ENCODE measurements at places on chromosomes 2 and 18.

DNA sequence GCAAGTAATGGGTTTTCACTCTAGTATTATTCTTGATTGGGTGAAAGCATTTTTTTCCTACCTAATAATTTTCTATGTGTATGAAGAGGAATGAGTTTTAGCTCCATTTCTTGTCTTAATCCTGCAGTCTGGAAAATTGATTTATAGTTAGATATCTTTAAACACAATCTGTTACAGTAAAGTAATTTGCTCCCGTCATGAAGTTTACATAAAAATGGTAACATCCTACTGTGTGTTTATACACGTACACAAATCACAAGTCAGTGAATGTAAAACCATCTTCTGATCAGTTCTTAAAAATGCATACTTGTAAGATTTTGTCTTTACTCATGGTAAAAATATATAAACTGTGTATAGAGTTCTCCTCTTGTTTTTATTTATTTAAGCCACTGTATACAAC lies 51.1 kb downstream of the MAP2 start:
- no peak for DNase-seq

GRCh38 chr2:209499069-209499468 lies 75.2 kb downstream of the MAP2 start:
- no peak for DNase-seq

DNA sequence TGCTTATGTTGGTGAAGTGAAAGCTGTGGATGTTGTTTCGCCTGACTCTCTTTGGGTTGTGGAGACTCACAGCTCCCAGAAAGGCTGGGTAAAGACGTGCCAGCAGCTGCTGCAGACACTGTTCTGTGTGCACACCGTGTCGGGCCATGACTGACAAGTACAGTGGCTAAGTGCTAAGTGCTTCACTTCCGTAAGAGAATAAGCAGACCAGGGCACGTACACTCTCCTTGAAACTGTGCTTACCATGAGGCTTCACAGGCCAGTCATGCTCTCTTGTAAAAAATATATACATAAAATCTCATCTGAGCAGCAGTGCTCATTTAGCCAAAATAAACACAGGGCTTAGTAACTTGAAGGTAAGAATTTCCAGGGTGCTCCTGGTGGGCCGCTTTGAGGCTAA lies 86.0 kb downstream of the NRP2 start:
- no peak for DNase-seq

DNA sequence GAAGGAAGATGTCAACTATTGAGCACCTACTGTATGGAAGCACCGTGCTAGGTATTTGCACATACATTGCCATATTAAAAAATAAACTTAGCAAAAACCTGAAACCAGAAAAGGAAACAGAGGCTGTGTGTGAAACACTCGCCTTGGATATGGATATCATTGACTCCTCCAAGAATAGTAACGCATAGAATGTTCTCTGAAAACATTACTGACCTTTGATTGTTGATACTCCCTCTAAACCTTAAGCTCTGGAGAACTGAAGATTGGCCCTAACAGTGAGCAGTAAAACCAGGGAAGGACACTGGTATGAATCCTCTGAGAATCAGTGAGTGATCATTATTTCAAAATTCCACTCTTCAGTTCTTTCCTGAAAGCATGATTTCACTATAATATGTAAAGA lies 236.8 kb downstream of the CDH20 start:
- no peak for DNase-seq

GRCh38 chr2:174888146-174888545 lies 117.0 kb downstream of the CHN1 start:
- DNase-seq: no peak

DNA sequence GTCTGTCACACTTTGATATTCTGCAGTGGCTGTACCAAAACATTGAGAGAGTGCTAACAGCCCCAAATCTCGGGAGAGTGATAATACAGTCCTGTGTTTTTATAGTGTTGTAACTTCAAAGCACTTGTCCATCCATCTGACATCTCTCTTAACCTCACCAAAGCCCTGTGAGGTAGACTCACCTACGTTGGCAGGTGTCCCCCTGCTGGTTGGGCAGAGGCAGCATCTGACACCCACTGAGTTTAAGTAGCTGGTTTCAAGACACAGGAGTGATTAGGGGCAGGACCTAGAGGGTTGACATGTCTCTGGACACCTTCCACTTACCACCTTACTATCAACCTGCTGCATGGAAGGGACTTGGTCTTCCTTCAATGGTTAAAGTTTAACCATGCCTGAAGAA lies 22.9 kb downstream of the COLEC12 start:
- DNase-seq: no peak

GRCh38 chr18:62522178-62522503 lies 684 bp upstream of the ZCCHC2 start:
- no peak for DNase-seq

GRCh38 chr2:220556658-220557057 lies 929.2 kb downstream of the SLC4A3 start:
- no peak for DNase-seq

DNA sequence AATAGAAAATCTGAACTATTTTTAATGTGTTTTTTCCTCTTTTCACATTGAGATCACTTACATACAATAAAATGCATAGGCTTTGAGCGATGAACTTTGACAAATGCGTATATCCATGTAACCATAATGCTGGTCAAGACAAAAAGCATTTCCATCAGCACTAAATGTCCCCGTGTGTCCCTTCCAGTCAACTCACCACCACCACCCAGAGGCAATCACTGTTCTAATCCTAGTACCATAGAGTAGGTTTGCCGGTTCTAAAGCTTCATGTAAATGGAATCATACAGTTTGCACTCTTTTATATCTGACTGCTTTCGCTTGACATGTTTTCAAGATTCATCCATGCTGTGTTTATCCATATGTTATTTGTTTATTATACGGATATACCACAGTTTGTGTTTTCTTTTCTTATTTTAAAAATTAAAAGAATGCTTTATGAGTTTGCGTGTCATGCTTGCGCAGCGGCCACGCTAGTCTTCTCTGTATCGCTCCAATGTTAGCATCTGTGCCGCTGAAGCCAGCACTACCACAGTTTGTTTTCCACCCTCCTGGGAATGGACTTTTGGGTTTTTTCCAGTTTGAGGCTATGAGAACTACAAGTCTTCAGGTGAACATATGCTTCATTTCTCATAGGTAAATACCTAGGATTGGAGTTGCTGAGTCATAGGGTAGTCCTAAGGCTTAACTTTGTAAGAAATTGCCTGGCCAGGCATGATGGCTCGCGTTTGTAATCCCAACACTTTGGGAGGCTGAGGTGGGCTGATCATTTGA lies 197.5 kb upstream of the CHAC2 start:
- no peak for DNase-seq

GRCh38 chr2:200131307-200131706 lies 175.2 kb upstream of the SPATS2L start:
- DNase-seq: no peak

- no peak for DNase-seq
These were observed 1194.7 kb upstream of the CRIM1 start for GRCh38 chr2:35160871-35161270.

DNA sequence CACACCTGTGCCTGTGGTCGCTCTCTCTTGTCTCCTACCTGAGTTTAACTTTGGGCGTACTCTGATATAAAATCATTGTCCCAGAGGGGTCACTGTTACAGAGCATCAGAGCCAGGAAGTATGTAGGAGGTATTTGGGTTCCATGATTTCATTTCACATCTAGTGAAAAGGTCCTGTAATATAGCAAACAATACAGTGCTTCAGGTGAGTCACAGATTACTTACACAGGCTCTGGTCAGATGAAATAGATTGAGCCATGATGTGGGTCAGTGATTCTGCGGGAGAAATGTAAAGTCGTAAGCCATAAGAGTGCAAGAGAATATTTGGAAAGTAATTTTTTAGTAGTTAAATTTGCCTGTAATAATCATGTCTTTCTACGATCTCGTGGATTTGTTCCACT lies 70.2 kb downstream of the SOCS6 start:
- DNase-seq: no peak

GRCh38 chr2:196167666-196168065 lies 3.7 kb downstream of the STK17B start:
- no peak for DNase-seq

- no peak for DNase-seq
These were observed 17.2 kb upstream of the HK2 start for GRCh38 chr2:74816540-74817303.

- DNase-seq: no peak
These were observed 111.7 kb upstream of the CSRNP3 start for GRCh38 chr2:165357758-165358157.

DNA sequence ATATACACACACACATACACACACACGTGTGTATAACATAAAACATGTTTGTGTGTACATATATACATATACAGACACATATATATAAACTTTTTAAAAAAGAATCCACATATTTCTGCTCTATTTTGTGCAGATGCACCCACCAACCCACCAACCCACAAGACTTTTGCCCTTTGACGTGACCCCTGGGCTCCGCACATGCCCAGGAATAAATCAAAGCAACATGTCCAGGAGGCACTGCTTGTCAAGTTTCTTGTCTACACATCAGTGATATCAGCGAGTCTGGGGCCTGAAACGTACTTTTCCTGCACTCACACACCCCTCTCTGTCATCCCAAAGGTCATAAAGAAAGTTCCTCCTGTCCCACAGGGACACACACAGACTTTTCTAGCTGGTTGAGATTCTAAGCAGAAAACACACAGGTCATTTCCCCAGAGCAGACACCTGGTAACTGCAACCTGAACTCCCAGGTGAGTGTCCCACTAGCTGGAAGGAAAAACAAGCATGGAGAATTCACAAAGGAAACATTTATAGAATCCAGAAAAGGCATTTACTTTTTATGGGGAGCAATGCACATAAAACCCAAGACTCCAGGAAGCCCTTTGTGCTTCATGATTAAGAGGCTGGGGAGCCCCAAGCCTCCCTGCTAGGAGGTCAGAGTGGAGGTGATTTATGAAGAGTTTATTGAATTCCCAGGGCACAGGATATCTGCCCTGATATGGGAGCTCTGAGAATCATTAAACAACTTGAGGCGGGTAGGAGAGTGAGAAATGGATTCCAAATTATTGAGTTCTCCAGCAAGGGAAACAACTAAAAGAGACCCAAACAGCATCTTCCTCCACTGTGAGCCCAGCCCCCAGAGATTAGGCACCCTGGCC lies 211.6 kb downstream of the MGAT5 start:
- no peak for DNase-seq

DNA sequence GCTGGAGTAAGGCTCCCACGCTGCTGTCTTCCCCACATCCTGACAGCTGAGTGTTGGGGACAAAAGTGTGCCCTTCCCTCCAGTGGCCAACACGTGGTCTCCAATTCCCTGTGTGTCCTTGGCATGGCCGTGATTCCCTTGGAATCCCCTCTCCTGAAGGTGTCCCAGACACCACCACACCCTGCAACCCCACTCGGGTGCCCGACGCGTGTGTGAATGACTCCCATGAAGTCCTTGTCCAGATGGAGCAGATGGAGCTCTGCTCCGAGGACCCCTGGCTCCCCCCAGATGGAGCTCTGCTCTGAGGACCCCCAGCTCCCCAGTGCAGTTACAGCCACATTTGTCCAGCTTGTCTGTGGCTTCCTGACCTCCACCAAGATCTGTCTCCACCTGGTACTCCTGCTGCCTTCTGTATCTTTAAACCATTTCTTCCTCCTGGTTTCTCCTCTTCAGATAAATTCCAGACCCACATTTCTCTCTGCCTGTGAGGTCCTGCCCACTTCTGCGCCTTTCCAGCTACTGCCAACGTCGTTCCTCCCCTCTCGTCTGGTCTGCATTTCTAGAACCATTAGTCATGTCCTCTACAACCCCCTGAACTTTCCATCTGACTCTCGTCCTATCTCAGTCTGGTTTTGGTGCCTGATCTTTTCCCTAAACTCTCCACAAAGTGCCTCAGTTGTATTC lies 86.8 kb upstream of the PXDN start:
- DNase-seq: no peak

DNA sequence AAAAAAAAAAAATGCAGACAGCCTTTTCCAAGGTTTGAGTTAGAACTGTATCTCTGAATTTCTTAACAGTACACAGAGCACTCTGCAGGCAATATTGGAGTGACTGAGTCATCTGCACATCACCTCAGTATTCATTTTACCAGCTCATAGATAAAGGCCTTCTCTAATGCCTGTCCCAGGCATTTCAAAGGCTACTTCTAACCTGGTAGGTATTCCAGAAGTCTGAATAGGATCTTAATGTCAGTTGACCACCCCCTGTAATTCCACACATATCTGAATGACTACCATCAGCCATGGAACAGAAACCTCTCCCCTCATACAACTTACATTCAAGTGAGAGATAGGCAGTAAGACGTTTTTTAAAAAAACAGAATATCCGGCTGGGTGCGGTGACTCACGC lies 9.0 kb downstream of the METTL21A start:
- DNase-seq: no peak

DNA sequence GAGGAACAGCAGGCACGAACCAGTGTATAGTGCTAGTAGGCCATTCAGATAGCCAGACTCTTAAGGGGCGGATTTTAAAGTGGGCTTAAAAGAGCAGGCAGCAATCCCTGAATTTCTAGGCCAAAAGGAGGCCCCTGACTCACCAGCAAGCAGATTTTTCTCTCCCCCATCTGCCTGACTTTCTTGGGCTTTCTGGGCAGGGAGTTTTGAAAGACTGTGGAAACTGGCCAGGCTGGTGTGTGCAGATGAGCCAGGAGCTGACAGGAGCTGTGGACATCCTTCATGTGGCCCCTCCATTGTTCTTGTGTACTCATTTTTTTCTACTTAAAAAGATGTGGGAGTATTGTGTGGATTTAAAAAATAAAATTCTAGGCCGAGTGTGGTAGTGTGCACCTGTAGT lies 59.0 kb downstream of the GLI2 start:
- no peak for DNase-seq

GRCh38 chr2:31979956-31980355 lies 30.9 kb downstream of the MEMO1 start:
- DNase-seq: no peak

- no peak for DNase-seq
These were observed 84.2 kb upstream of the DNER start for GRCh38 chr2:229798446-229799155.

DNA sequence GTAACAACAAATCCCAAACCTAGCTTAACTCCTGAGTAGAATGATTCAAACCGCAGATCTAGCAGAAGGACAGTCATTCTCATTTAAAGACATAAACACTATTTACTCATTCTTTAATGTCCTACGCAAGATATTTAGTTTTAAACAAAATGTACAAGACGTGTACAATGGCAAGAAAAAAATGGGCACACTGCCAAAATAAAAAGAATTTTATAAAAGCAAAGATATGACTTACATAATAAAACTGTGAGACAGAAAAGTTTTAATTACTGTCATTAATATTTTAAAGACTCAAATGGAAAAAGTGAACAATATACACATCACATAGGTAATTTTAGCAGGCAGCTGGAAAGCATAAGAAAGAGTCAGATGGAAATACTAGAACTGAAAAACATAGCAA lies 157.8 kb downstream of the GALNT13 start:
- DNase-seq: no peak

GRCh38 chr2:236001854-236002253 lies 166.3 kb downstream of the GBX2 start:
- DNase-seq: no peak

- DNase-seq: no peak
These were observed 18.8 kb downstream of the TEX44 start for GRCh38 chr2:231611273-231612108.

GRCh38 chr18:73944715-73945114 lies 202.9 kb downstream of the FBXO15 start:
- no peak for DNase-seq

Data from stimulated activated CD8-positive, alpha-beta memory T cell treated with anti-CD3 and anti-CD28 coated beads, Interleukin-4, amount 100 ng/mL, for 4 hours (primary cell).